WERI-Rb-1 (cell line): ENCODE measurements at places on chromosomes 12 and 14.

- DNase-seq, result no peak
Measured at GRCh38 chr12:11672256-11673191, 23.1 kb downstream of the ETV6 start.

GRCh38 chr14:37018571-37019240, 153.7 kb downstream of the SLC25A21 start:
- DNase-seq, result no peak

DNA sequence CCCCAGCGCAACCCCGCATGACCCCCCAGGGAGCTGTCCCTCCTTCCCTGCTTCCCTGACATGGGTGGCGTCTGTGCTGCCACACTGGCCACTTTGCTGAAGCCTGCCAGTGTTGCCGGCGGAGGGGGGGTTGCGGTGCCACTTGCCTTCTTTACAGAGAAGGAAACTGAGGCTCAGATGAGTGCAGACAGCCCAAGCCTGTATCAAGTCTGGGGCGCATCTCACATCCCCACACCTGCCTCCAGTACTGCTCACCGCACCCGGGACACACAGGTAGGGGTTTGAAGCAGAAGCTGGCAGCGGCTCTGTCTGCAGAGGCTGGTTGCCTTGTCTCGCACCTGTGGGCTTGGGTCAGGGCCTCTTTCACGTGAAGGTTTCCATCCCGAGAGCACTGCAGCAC, 104.7 kb upstream of the RTL1 start:
- DNase-seq, result no peak

- no peak for DNase-seq
Measured at GRCh38 chr12:685388-685787, 22.1 kb upstream of the NINJ2 start.

- no peak for DNase-seq
Measured at GRCh38 chr12:50620109-50620977, 115.6 kb downstream of the DIP2B start.

GRCh38 chr14:72423957-72424356, 469.9 kb downstream of the DPF3 start:
- DNase-seq, result no peak

DNA sequence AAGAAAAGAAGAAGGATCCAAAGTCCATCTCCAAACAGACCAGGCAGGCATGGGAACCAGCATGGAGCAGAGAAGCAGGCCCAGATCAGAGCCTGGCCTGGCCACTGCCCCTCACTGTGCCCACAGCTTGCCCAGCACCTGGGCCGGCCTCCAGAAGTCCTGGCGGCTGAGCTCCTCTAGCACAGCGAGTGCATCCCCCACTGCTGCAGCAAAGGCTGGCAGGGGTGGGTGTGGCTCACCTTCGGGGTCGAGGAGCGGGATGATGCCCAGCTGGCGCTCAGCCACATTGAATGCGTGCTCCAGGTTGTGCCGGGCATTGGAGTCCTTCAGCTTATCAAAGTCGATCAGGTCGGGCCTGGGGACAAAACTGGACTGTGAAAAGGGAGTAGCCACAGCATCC, 78.7 kb downstream of the SPTB start:
- no peak for DNase-seq

DNA sequence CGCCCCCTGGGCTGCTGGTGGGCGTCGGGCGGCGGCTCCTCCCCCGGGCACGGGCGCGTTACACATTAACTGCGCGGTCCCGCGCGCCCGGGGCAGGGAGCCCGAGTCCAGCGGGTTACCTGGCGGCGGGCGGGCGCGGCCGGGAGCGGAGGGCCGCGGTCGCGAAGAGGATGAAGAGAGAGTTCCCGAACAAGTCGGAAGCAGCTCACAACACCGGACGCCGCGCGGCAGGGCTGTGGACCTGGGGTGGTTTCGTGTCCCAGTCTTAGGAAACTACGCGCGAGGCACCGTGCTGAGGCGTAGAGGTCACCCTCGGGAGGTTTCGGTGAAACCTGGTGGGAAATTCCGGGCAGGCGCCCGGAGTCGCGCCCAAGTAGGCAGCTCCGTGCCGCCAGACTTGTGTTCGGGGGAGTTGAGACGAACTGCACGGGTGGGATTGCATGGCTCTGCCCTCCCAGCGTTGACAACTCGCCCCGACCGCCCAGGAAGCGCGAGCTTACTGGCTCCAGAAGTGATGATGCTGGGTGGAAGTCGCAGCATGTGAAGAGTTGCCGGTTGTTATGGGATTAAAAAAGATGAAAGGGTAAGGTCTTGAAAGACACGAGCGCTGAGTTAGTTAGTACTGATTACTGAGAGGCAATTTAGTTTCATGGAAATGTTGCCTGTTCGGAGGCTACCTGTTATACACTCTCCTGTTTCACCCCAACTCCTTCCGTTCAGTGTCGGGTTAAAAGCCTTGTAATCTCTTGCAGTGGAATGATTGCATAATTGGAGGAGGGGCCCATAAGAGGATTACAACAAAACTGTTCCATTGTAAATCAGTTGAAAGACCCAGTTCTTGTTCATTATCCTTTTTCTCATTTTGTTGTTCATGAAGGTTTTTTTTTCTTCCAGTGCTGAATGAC, 879 bp downstream of the RAB3IP start:
- DNase-seq, result peak; percentile 45

DNA sequence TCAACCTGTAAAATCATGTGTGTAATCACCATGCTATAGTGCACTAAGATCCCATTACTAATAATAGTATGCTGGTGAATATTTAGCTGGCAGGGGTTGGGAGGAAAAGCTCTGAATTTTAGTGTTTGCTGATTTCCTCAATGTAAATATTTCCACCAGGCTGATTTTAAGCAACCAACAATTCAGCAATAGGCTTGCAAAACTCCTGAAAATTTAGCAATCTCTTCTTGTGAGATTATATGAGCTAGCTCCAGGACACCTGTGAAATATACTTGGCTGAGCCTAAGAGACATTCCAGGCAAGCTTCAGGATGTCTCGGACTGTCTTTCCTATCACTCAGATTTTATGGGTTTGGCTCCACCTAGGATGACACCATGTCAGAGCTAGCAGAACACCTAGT, 106.9 kb upstream of the ANO4 start:
- no peak for DNase-seq

DNA sequence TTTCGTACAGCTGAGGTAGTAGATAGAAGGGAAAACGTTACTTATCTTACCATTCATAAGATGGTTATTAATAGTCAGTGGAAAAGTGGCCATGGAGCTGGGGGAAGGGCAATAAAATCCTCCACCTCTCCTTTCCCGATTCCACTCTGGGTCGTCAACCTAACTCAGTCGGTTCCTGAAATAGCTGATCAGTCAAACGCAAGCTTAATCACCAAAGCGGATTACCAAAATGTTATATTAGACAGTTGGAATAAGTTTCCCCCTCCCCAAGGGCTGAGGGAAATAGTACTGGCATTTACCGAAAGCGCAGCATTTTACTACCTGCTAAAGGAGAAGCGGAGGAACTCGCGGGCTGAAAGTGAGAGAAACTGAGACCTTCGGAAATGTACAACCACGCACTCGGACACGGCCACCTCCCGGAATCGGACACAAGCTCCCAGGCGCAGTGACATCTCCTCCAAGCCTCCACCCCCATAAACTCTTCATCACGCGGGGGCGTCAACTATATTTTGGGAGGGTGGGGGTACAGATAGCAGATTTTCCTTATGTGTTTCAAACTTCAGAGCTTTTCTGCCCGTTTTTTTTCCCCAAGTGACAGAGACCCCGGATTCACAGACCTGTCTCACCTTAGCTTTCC, 1.2 kb downstream of the PPM1H start:
- no peak for DNase-seq

DNA sequence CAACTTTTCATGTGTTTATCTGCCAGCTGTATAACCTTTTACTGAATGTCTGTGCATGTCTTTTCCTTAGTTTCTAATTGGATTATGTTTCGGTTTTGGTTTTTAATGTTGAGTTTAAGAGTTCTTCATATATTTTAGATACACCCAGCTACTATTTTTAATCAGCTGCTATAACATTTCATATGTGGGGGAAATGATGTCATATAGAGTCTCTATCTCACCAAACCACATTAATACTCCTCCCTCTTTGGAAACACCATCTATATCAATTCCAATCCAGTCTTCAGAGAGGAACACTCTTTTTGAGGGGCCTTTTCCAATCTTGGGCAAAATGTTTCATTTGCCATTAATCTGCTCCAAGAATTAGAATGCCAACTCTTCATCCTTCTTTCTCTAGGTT, 28.5 kb upstream of the GCH1 start:
- no peak for DNase-seq

GRCh38 chr14:24074625-24075484, 3.5 kb downstream of the CPNE6 start:
- DNase-seq, result peak; percentile 56

DNA sequence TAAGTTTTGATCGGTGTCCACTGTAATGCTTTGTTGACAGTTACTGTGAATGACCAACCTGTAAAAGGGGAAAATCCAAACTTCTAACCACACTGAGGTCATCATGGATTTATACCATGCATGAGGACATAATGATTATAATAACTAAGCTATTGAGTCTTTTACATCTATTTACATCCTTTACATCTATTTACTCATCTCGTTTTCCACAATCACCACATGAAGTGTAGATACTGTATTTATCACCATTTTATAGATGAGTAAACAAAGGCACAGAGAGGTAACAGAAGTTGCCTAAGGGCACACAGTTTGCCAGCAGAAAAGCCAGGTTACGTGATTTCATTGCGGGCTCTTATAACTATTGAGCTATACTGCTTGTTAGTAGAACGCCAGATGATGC, 27.9 kb upstream of the EID3 start:
- no peak for DNase-seq

DNA sequence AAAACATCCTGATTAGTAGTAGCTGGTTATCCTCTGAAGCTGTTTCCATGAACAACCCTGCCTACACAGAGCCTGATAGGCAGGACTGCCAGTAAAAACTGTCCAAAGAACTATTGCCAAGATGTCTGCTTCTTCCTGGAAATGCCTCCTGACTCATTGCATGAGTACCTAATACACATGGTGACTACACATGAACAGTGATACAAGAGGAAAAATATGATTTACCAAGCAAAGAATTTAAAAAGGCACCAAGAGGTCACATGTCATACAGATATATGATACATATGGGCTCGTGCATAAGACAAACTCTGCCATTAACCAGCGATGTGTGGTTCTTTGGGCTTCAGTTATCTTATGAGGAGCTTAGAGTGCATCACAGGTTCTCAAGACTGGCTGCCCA, 552.3 kb downstream of the SLC16A7 start:
- DNase-seq, result no peak

- DNase-seq, result no peak
Measured at GRCh38 chr12:25131270-25131669, 63.7 kb downstream of the DNAI7 start.

- DNase-seq, result no peak
Measured at GRCh38 chr12:57129321-57129842, 1.1 kb downstream of the LRP1 start.

GRCh38 chr12:4943067-4943937, 33.6 kb downstream of the KCNA1 start:
- DNase-seq, result no peak

DNA sequence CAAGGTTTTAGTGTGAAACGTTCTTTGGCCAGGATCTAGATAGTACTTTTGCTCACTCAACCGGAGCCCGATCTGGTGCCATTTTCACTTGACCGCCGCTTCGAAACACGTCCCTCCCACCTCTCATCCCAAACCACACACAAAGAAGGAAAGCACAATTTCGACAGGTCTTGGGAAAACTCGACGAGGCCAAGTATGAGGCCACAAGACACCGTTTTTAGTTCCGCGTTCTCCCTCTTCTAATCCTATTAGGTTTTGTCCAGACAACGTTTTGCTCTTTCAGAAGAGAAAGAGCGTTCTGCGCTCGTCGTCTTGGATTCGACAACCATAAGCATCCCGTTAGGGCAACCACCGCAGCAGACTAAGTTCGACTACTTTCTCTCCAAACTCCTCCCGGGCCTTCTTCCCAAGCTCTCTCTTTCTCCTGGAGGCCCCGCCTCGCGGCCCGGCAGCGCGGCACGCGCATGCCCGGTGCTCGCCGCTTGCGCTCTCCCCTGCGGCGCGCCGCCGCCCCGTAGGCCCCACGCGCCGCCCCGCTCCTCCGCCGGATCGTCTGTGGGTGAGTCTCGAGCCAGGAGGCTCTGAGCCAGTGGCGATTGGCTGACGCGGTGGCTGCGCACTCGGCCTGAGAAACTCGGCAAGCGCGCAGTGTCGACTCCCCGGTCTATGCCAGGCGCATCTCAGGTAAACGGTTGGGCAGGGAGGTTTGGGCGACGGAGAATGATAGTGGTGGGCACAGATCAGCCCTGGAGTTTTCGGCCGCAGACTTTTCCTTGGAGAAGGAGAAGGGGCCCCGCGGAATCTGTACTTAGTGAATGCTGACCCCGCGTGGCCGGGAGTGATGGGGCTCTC, at the start of gene MIPOL1:
Gene MIPOL1 (plus strand): TSS at position 517 of the 852 bp plus-strand sequence. CDS start 49,952 bp downstream, outside the sequence.
- peak; percentile 66 for DNase-seq

GRCh38 chr12:50120521-50120920, 8.5 kb downstream of the COX14 start:
- peak; percentile 88 for DNase-seq

DNA sequence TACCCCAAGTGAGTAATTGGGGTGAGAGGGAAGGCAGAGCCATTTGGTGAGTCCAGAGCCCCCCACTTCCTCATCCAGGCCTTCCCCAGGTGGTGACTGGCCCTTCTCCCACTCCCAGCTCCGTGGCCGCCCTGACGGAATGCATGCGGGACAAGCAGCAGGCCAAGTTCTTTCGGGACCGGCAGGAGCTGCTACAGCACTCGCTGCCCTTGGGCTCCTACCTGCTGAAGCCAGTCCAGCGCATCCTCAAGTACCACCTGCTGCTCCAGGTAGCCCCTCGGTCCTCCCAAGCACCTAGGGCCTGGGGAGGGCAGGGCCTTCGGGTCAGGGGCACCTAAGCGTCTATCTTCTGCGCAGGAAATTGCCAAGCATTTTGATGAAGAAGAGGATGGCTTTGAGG, 26.5 kb downstream of the PLEKHG3 start:
- DNase-seq, result no peak

DNA sequence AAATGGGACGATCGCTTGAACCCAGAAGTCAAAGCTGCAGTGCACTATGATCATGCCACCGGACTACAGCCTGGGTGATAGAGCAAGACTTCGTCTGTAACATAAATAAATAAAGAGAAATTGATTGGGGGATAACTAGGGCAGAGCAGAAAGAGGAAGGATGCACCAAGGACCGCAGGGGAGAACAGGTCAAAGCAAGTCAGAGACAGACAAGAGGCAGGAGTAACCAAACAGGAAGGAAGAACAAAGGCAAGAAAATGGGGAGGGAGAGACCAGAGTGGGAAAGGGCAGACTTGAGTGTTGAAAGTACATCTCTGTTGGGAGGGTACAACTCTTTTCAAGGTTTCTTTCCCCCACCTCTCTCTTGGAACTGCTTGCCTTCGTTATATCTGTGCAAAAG, 50.8 kb upstream of the ELK3 start:
- DNase-seq, result no peak

GRCh38 chr14:41824441-41824840, 217.8 kb downstream of the LRFN5 start:
- no peak for DNase-seq

- no peak for DNase-seq
Measured at GRCh38 chr12:124524231-124524925, 43.0 kb downstream of the NCOR2 start.

GRCh38 chr14:64193821-64194220, 100.3 kb downstream of the ESR2 start:
- DNase-seq, result no peak
